ENCODE measurements at places on chromosomes 7 and 10.

DNA sequence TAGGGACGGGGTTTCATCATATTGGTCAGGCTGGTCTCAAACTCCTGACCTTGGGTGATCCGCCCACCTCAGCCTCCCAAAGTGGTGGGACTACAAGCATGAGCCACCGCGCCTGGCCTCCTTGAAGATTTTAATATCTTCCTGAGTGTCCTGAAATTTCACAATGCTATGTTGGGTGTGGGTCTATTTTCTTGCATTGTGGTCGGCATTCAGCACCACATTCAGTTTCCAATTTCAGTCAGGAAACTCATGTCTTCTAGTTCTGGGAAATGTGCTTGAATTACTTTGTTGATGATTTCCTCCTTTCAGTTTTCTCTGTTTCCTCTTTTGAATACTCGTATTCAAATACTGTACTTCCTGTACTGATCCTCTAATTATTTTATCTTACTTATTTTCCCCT lies 49.3 kb upstream of the IL6 start:
- no peak for DNase-seq

- DNase-seq: no peak
Observed at GRCh38 chr7:49563693-49564378, 209.6 kb upstream of the VWC2 start.

DNA sequence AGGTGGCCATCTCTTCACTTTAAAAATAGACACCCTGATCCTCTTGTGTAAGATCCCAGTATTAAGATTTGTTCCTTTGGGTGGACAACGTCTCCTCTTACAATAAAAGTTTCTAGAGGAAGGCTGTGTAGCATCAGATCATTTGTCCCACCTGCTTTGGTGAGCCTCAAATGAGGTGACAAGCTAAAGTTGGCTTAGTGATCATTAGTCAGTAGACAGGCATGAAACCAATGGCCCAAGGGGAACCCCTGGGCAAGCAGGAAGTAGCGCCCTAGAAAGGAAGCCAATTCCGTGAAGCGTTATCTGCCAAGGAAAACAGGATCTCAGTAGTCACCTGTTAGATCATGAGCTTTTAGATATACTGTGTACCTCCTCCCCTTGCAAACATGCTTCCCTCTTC lies 66.8 kb downstream of the PCGF5 start:
- no peak for DNase-seq

DNA sequence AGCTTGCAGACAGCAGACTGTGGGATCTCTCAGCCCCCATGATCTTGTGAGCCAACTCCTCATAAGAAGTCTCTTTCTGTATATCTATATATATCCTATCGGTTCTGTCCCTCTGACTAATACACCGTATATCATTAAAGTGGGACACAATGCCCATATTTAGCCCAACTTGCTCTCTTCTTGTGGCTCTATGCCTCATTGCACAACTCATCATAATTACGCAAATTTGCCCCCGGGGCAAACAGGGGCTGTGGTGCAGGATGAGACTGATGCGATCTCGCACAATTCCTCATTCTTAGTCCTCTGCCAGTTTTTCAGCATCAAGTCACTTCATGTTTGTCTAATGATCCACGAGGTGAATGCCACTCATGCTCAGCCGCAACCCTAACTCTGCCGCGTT lies 183.2 kb downstream of the PRPF18 start:
- DNase-seq: peak; percentile 68
